ENCODE measurements at places on chromosomes 1 and 21.

DNA sequence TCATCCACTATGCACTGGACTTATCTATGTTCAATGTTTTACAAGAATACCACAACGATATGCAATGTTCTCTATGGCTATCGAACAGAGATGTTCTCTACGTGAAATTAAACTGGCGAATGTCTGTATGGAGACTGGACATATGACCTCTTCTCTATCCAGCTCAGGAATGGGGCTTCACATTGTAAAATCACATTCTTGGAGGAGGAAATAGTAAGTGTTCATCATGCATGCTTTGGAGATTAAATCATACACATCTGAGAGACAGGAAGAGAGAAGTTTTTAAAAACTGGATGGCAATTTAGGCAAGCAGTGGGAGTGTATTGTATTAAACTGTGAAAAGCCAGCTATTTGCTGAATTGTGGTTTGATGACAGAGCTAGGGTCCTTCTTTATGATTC is 47.9 kb upstream of the RGL1 start:
- no peak for DNase-seq

DNA sequence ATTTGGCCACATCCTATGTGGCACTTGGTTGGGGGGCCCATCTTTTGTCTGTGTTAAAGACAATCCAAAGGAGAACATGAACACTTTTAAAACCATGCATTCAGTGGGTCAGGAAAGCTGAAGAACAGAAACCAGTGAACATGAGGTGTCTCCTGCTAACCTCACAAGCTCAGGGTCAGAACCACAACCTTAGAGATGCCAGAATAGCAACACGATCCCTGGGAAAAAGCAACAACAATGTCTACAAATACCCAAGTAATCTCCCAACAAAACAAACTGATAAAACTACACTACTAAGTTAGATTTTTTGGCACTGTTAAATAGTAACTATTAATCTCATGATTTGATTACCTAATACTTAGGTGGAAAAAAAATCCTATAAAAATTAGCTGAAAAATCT is 34.1 kb upstream of the GNG4 start:
- DNase-seq: no peak

DNA sequence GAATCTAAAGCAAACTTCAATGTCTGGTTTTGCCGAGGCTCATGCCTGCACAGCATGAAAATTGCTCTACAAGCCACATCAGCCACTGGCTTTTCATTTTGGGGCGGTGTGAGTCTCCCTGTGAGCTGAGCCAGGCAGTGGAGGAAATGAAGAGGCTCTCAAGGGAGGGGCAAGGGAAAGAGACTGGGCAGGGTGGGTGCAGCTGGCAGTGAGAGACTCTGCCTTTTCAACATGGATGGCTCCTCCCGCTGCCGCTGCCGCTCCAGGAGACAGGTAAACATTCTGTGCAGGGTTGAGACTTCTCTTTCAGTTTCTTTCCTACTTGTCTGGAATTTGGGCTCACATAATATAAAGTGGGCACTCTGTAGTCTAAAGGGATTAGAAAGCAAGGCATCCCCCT is 11.3 kb upstream of the CTSE start:
- no peak for DNase-seq

GRCh38 chr21:46503922-46504550 is 45.3 kb downstream of the DIP2A start:
- no peak for DNase-seq

- no peak for DNase-seq
Measured at GRCh38 chr1:54600947-54601721, 22.2 kb downstream of the FAM151A start.

DNA sequence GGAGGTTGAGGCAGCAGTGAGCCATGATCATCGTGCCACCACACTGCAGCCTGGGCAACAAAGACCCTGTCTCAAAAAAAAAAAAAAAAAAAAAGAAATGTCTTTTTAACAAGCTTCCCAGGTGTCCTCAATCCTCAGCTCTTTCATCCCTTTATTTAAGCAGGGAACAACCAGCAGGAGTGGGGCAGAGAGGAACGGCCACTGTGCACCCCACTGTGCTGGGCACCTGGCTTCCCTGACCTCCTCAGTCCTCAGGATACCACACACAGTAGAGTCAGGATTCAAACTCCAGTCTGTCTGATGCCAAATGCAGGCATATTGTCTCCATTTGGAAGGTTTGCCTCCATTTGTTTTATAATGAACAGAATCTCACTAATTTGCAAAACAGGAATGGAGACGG is 19.8 kb upstream of the PTAFR start:
- no peak for DNase-seq

GRCh38 chr1:177471244-177471643 is 300.5 kb downstream of the BRINP2 start:
- no peak for DNase-seq

- DNase-seq: no peak
Measured at GRCh38 chr1:64403331-64403730, 66.6 kb upstream of the CACHD1 start.

DNA sequence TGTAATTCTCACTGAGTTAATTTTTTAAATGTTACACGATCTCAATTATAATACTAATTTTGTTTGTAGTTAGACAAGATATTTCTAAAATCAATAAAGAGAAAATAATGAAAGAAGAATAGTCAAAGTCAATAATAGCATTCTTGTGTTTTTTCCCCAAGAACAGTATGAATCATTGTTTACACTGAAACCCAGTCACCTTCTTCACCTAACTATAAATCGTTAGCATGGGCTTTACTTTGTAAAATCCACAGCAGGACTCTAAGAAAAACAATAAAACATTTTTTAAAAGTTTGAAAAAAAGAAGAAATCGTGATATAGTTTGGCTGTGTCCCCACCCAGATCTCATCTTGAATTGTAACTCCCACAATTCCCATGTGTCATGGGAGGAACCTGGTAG is 234.6 kb upstream of the LYPLAL1 start:
- DNase-seq: no peak

GRCh38 chr1:154770897-154771594 is 99.0 kb downstream of the KCNN3 start:
- no peak for DNase-seq

DNA sequence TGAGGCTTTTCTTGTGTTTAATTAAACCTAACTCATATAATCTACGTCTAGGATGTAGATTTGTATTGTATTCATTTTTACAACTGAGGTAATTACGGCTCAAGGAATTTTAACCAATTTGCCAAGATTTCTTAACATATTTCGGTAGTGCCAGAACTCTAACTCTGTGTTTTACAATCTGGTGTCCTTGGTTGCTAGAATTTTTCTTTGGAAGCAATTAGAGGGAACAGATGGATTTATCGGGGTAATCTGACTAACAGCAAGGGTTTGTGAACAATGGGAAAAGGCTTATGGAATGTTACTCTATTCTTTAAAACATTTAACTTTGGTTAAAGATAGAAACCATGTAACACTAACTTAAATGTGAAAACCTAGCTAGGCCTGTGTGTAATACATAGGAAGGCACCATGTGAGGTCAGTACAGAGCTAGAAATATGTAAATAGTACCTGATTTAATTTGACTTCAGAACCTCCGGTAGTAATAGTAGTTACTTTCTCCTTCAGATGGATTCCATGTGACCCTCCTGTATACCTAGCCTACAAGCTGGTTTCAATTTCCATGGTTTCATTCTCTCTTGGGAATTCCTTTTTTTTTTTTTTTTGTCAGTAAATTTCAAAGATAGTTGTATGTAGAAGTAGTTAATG is 1.2 kb downstream of the MTF2 start:
- DNase-seq: no peak

DNA sequence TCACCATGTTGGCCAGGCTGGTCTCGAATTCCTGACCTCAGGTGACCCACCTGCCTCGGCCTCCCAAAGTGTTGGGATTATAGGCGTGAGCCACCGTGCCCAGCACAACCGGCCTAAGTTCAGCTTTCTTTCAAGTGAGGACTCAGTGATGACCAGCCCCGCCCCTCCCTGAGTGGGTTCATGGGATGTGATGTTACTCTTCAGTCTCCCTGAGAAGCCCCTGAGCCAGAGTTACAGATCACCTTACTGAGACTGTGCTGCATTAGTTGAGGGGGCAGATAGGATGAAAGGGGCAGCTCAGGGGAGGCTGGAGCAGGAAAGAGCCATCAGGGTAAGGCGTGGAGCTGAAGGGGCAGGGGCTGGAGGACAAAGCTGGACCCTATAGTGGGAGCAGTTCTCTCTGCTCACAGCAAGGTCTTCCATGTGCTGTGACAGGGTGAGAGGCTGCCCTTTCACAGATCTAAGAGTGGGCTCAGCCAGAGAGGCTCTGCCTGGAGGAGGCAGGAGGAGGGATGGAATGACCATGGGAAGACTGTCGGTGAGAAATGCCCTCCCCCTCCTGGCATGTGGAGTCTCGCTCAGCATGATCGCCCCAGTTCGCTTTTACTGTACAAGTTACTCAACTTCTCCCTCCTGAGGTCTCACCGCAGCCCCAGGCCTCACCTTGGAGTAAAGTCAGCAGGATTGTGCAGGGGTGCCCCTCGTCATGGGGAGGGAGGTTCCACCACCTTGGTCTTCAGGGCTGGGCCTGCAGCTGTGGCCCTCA is 13.4 kb downstream of the SH2D2A start:
- DNase-seq: no peak

- no peak for DNase-seq
Measured at GRCh38 chr1:203136409-203137042, 9.0 kb downstream of the ADORA1 start.

- DNase-seq: no peak
Measured at GRCh38 chr1:23803674-23804073, 3.1 kb upstream of the GALE start.

- DNase-seq: no peak
Measured at GRCh38 chr1:8028571-8028910, 2.4 kb upstream of the ERRFI1 start.

- DNase-seq: no peak
Measured at GRCh38 chr21:34969423-34970166, 79.5 kb downstream of the RUNX1 start.

GRCh38 chr1:65630855-65631254 is 161.8 kb upstream of the PDE4B start:
- DNase-seq: no peak

- DNase-seq: no peak
Measured at GRCh38 chr1:159889202-159889601, 10.8 kb downstream of the CFAP45 start.

DNA sequence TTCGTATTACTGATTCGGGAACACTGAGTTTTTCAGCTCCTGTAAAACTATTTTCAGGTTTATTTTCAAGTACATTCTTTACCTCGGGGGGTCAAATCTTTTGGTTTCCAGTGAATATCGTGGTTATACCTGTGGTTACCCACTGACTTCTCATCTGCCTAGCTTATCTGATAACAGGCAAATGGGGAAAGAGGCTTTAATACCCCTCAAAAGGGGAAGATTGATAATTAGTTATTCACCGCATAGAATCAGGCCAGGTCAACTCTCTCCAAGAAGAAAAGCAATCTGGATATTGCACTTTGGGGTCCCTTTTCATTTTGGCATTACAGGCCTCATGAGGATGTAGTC is 23.0 kb downstream of the RUNX1 start:
- DNase-seq: no peak

- DNase-seq: no peak
Measured at GRCh38 chr1:185656663-185657062, 77.5 kb upstream of the HMCN1 start.

DNA sequence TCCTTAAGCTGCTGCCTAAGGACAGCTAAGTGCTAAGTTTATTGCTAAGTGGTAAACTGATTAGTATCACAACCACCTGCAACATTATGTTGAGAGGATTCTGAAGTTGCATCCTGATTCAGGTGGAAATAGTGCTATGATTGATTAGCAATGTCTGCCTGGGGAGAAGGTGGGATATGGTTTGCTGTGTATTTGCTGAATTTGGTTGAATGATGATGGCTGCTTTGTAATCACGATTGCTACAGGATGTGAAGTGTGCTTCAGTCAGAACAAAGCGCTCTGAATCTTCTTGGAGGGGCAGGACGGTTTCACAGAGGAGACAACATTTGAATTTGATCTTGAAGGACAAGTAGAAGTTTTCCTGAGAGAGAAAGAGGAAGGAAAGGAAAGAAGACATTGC is 226.0 kb downstream of the ST6GALNAC3 start:
- no peak for DNase-seq

Measured in stimulated activated naive CD8-positive, alpha-beta T cell treated with anti-CD3 and anti-CD28 coated beads, Interleukin-15, amount 100 ng/mL, for 72 hours (primary cell).